ENCODE measurements at places on chromosomes 1 and 21. TPM values are rescaled to one million over a fixed set of nuclear protein-coding genes. Genes with fewer than 3 reads are reported as not detected.

DNA sequence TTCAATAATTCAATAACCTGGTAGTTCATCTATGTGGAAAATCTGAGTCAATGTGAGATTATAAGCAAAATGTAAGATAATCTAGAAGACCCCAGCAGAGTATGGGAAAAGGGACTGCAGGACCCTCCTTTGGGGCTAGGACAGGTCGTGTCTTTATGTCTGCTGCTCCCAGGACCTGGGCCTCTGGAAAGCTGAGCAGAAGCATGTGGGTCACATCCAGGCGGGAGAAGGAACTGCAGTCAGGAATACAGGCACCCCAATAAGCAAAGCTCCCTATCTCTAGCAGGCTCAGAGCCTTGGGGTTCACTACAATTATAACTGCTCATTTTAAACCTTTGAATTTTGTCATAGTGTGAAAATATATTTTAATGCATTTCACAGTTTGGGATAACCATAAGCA is 73.9 kb upstream of the MCOLN3 start:
- DNase-seq = no peak

- DNase-seq = no peak
Measured at GRCh38 chr21:41901099-41901498, 22.0 kb upstream of the PRDM15 start.

- DNase-seq = no peak
Measured at GRCh38 chr1:172277275-172277674, 143.2 kb upstream of the C1orf105 start.

Gene RPRD2
- 9.3 TPM for total RNA-seq
